ENCODE measurements at places on chromosomes 4 and X.

DNA sequence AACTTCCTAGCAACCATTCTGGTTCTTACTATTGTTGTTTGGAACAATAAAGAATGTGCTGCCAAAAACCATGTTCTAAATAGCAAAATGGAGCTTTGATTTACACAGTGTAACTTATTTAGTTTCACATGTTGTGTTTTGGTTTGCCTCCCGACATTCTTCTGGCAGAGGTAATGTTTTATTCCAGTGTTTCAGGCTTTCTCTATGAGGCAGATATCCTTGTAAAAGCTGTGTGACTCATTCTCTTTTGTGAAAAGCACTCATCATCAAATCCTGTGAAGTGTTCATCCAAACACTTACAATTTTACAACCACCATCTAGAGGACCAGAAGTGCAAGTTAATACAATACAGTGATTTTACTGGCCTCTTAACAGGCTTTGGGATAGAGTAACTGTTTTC, 219.0 kb upstream of the GIMD1 start:
- peak; percentile 79 for DNase-seq

DNA sequence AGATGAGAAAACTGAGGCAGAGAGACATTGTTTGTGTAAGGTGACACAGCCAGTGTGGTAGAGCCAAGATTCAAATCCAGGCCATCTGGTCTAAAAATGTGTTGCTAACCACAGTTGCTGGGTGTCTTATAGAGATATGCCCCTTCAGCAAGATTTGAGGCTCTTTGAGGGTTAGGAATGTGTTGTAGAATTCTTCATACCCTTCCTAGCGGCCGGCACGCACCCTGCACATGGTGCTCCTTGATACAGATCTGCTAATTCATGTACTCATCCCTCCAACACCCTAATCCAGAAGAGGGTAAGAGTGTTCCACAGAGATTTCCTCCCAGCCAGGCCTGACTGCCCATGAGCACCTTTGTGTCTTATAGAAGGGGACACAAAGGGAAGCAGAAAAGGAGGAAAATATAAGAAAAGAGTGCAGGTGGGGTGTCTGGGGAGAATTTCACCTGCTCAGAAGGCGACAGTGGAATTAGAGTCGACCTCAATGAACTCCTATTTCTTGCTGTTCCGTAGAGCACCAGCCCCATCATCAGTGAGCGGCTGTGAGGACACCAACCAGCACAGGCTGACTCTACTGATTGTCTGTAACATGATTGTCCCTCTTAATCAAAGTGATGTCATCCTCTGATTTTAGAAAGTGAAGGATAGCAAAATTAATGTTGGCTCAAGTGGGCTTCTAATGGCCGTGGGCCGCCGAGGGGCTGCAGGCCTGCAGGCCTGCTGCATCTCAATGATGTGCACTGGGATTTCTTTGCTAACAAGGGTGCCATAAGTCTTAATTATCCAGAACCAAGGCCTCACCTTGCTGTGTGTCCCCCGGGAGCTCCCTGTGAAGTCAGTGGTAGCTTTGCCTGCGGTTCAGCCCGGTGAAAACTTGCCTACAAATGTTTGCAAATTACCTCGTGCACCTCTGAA, 24.2 kb upstream of the SMIM20 start:
- DNase-seq = no peak

DNA sequence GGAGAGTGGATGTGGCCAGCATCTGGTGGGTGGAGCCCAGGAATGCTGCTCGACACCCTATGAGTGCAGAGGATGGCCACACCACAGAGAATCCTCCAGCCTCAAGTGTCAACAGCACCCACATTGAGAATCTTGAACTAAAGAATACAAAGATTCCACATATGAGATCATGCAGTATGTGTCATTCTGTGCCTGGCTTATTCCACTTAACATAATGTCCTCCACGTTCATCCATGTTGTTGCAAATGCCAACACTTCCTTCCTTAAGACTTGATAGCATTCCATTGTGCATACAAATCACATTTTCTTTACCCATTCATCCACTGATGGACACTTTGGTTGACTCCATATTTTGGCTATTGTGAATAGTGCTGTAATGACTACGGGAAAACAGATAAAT, 145.8 kb downstream of the PRKX start:
- peak; percentile 52 for DNase-seq

GRCh38 chr4:51842167-51842553, 793 bp upstream of the DCUN1D4 start:
- no peak for DNase-seq

- DNase-seq = peak; percentile 18
Measured at GRCh38 chr4:25788703-25789238, 74.0 kb downstream of the SEL1L3 start.

DNA sequence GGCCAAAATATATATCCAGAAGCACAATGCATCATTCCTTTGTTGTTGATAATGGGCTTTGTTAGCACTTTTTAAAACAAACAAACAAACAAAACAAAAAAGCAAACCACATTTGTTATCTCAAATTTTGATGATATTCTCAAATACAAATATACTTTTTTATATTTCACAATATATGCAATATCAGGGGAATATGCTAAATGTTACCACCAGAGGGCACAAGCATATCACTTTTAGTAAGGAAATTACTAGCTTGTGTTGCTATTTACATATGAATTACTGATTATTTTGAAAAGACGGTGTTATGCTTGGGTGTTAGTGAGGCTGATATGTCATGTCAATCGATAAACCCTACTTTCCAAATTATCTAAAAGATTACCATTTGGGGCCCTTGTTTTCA, 29.1 kb downstream of the RIPPLY1 start:
- no peak for DNase-seq

GRCh38 chr4:186146458-186146857, 42.0 kb downstream of the FAM149A start:
- no peak for DNase-seq

- DNase-seq = peak; percentile 92
Measured at GRCh38 chr4:84966382-84967242, at the start of gene WDFY3. Gene WDFY3, minus strand, starts transcription at chr4:84966690. Its CDS starts 106,099 bp downstream, at chr4:84860591.

GRCh38 chr4:17018013-17018412, 119.6 kb upstream of the LDB2 start:
- DNase-seq = no peak

- DNase-seq = peak; percentile 24
Measured at GRCh38 chr4:155419266-155419665, 42.5 kb upstream of the MAP9 start.

DNA sequence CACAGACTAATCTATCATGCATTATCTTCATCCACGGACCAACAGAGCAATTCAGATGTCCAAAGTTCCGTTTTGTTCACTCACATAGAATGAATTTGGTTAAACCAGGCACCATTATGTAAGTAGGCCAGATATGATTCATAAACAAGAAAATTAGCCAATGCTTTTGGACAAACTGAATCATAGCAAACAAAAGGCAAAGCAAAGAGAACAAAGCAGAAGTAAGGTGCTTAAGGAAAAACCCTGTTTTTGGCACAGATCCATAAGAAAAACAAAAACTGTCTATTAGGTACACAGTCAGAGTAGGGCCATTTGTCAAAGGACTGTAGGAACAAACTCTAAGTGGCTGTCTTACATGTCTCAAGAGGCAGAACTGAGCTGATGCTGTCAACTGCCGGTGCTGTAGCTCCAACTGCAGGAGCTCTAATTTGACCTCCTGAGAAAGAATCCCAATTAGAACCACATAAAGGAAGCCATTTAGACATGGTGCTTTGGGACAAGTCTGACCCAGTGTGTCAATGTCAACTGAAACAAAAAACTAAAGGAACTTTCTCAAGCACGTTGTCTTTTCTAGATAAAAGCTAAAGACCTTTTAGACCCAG, 146.7 kb downstream of the COL25A1 start:
- peak; percentile 13 for DNase-seq

GRCh38 chr4:119629142-119629471, 503 bp upstream of the PDE5A start:
- no peak for DNase-seq

DNA sequence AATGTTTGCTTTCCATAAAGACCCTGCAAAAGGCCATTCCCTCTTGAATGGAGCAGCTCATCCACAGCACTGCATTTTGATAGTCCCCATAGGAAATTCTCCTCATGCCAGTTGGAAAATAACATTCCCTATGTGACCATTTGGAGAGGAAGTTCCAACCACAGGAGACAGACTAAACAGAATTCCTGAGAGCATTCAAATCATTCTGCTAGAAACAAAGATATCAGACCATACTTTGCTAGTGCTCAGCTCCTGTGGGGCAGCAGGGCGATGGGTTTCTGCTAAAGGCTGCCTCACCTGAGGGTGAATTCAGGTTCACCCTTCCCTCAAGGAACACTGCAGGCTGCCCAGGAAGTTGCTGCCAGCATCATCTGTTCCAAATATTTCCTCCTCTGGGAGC, 58.8 kb downstream of the LNX1 start:
- peak; percentile 75 for DNase-seq

GRCh38 chr4:7694324-7694723, 245.3 kb downstream of the AFAP1 start:
- no peak for DNase-seq

GRCh38 chr4:76781698-76782595, 116.0 kb downstream of the SOWAHB start:
- peak; percentile 95 for DNase-seq

DNA sequence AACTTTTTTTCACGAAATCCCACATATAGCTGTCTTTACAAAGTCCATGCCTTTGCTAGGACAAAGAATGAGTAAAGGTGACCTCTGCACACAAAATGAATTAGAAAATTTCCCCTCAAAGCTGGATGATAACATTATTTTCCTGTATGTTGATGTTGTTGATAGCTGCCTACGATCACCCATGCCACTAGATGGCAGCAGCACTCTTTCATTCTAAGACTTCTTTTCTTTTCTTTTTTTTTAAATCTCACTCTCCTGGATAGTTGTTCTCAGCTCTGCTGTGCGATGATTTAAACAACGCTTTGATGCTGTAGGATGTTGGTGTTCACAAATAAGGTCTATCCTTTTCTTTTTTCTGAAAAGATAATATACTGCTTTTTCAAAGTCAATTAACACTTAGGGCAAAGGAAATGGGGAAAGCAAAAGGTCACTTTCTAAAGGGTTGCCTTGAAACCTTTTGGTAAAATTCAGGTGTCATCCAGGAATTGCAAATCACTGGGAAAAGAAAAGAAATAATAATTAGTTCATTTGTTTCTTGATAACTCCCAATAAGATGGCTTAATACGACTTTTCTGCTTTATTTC, 266.8 kb downstream of the C4orf33 start:
- peak; percentile 65 for DNase-seq

All from fibroblast of skin of abdomen (primary cell).